Right ventricle myocardium superior (tissue), 1 donor: ENCODE measurements at places on chromosomes 6 and 20.

DNA sequence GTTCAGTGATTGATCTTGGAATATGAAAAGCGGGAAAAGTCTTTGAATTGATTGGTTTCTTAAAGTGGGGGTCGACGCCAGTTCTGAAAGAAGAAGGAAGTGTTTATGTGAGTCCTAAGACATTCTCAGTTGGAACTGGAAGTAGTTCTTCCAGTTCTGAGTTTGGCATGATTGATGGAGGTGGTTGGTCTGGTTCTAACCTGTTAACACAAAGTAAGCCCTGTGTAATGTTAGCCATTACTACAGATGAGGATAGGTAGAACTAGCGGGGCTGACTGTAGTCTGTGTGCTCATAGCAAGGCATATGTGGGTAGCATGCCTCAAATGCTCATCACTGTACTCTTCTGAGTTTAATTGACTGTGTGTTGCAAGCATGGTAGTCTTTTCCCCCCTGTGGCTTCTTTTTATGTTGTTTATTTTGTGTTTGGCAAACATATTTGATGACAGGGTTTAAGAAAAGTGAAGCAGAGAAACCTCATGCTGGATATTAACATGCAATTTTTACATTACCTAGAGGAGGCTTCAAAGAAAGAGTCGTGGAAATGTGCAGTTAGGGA, 24.9 kb downstream of the CITED2 start:
- no peak for DNase-seq

- DNase-seq, result no peak
Measured at GRCh38 chr6:1580109-1580508, 29.6 kb upstream of the FOXC1 start.

DNA sequence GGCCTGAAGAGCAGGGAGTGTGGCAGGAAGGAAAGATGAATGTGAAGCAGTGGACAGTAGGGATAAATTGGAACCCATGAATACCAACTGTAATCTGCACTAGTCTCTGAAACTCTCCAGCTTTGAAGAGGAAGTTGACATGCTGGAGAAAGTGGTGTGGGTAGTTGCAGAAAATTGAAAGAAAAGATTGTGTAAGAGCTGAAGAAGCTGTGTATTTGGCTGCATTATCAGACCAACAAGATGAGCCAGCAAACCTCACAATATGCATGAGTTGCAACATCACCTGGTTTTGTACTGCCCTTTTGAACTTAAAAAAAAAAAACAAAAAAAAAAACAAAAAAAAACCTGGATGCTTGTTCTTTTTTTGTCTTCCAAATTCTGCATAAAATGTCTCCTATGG, 921.9 kb upstream of the EYS start:
- DNase-seq, result no peak

DNA sequence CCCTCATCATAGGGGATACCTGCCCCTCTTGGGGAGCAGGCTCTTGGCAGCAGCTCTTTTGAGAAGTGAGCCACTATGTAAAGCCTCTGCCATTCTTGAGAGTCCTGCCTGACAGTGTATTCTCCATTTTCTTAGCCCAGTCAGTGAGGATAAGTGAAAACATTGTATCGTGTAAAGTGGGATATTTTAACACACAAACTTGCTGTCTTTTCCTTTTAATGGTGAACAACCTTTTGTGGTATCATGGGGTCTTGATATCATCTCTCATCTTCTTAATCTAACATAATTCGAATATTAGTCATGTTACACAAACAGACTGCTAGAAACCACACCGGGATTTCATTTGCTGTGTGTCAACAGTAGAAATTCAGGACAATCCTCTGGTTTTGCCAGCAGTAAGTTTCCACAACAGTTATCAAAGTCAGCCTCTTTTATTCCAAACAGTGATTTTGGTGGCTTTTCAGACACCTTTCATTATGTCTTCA, 136.2 kb downstream of the HIVEP1 start:
- no peak for DNase-seq

- DNase-seq, result no peak
Measured at GRCh38 chr6:75147512-75147911, 58.3 kb downstream of the COL12A1 start.

- no peak for DNase-seq
Measured at GRCh38 chr20:47355489-47356219, 845 bp downstream of the ZMYND8 start.

DNA sequence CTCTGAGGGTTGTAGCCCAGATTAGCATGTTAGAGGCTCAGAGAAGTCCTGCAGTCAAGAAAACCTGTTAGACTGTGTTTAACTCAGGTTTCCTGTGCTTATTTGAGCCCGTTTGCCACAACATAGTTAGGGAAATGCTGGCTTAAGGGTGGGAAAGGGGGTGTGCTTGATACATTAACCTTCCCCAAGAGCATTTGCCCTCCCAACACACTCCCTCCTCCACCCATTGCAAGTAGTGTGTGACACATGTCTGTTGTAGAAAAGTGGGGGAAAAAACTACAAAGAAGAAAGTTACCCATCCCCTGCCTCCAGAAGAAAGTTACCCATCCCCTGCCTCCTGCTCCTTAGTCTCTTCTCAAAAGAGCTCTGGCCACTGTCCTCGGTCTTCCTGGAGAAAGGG, 36.8 kb upstream of the MRPS18A start:
- DNase-seq, result no peak

GRCh38 chr6:85252552-85252951, 197.3 kb upstream of the NT5E start:
- DNase-seq, result no peak

- no peak for DNase-seq
Measured at GRCh38 chr6:35553315-35553714, 40.6 kb upstream of the TULP1 start.

- DNase-seq, result peak; percentile 61
Measured at GRCh38 chr6:166502453-166502852, 84.0 kb downstream of the RAMACL start.

GRCh38 chr6:34242252-34243130, 5.8 kb downstream of the HMGA1 start:
- no peak for DNase-seq

- peak; percentile 62 for DNase-seq
Measured at GRCh38 chr6:166258854-166259276, 49.3 kb downstream of the PRR18 start.

DNA sequence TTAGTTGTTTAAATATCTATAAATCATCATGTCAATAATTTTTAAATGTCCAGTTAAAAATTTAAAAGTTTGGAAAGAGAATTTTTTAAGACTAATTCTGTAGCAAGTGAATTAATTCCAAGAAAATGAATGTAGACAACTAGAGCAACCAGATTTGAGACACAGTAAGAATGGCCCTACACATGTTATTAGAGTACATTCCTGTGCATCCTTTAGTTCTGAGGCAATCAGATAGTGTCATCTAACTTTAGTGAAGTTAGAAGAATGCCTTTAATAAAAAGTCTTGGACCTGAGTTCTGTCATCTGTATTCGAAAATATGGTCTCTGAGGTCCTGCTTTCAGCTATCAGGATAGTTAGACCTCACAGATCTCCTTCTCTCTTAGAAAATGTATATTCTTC, 63.7 kb downstream of the HIVEP2 start:
- no peak for DNase-seq

- no peak for DNase-seq
Measured at GRCh38 chr20:21826976-21827375, 121.5 kb downstream of the PAX1 start.

DNA sequence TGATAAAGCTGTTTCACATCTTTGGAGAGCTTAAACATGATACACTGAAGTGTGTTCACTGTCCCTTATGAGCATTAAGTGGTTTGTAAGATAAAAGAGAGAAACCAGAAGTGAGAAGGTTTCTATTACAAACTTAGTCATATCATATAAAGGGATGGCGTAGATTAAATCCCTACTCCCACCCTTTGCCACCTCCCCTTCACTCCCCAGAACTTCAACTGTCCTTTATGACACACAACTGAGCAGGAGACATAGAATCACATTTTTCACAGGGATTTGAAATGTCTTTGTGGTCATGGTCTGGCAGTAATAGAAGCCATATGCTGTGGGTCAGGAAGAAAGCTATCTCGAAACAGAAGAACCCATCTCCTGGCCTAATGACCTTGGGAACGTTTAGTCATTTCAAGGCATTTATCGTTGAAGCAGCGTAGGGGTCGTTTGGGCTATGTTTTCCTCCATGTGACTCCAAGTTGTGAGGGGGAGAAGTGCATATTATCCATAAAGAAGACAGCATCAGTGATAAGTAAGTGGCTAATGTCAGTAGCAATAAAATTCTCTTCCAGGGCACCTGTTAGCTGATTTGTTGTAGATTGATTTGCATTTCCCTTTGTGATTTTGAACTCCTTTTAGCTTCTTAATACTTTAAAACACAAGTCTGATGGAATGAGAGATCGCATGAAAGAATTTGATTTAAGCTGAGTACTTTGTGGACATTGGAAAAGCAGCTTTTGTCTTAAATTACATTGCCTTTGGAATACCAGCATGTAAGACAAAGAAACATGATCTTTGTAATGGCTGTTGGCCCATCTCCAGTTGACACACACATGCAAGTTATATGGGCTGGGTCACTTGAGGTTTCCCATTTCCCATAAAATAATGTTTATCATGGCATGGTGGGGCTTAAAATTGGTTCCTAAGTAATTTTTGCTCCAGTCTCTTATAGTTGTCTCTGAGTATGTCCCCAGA, 501.5 kb upstream of the FLRT3 start:
- DNase-seq, result no peak

DNA sequence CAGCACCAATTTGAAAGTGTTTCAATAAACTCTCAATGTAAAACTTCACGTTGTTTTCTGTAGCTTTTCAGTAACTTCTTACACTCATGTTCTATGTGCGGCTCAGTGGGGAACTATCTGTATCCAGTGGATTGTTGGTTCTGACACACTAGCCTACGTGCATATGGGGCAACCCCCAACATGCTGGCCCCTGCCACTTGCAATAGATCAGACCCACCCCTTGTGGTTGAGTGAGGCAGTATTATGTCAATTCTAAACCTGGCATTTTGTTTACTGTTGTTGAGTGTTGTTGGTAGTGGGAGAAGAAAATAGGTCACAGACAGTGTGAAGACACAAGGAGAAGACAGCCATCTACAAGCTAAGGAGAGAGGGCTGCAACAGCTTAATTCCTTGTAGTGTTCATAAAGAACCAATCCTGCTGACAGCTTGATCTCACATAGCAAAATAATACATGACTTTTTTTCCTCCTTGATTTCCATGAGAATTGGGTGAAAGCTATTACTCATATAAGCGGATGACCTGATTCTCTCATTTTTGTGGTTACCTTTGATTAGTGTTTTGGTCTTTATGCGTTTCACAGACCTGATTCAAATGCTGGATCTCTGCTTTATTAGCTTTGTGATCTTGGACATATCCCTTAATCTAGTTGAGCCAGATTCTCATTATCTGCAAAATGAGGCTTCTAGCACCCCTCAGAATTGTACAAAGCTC, 320.4 kb downstream of the LAMA2 start:
- DNase-seq, result no peak

- DNase-seq, result peak; percentile 72
Measured at GRCh38 chr20:60057866-60058807, 99.9 kb downstream of the CDH26 start.

DNA sequence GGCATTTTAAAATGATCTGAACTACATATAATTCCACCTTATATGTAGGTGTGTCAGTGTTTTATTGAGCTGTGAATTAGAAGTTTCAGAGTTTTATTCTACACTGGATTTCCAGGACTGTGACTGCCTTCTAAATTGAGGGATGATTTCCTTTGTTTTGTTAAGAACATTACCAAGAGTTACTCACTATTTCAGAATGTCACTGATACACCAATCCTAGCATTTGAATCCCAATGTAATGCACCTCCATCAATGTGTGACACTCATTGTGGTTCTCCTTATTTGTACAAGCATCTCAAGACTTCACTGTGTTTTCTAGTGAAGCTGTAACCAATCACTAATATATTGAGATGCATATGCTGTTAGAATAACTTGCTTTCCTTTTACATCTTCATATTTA, 86.8 kb downstream of the PLCB1 start:
- DNase-seq, result no peak

DNA sequence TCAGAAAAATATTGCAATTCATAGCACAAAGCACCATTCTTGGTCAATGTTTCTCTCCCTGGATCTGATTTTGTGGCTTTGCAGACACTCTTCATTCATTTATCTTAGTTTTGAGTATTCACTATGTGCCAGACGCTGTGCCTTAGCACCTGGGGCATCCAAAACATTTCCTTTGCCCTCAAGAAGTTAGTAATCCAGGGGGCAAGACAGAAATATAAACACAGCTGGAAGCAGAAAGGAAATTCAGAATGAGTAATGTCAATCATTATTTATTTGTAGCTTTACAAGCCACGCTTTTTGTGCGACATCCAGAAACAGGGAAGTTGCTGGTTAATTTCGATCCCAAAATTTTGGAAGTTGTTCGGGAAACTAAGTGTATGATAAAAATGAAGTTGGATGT, 71.4 kb downstream of the DNAH8 start:
- DNase-seq, result no peak

DNA sequence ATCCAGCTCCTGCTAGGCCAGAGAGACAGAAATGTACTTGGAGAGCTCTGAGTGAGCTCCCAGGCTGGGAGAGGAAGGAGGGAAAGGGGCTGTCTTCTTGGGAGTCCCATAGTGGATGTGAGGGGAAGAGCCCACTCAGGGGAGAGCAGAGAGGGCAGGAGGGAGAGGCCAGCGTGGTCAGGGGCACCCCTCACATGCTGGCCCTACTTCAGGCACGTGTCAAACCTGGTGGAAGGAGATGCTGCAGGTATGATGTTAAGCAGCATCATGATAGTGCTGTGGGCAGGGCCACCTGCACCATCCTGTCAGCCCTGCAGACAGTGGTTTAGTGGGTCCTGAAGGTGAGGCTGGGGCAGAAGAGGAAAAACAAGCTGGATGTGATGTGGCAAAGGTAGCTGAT, 265.4 kb upstream of the RNF24 start:
- DNase-seq, result no peak

GRCh38 chr20:34566978-34567891, 8.7 kb downstream of the MAP1LC3A start:
- no peak for DNase-seq

- no peak for DNase-seq
Measured at GRCh38 chr6:34028691-34029360, 117.1 kb downstream of the GRM4 start.

- DNase-seq, result no peak
Measured at GRCh38 chr6:30570740-30571074, 535 bp upstream of the ABCF1 start.

- no peak for DNase-seq
Measured at GRCh38 chr20:53918949-53919361, 151.4 kb downstream of the BCAS1 start.

- no peak for DNase-seq
Measured at GRCh38 chr6:155004017-155004416, 8.9 kb downstream of the TIAM2 start.
